Right lobe of liver (tissue), 6 donors: ENCODE measurements at places on chromosomes 7 and 10.

DNA sequence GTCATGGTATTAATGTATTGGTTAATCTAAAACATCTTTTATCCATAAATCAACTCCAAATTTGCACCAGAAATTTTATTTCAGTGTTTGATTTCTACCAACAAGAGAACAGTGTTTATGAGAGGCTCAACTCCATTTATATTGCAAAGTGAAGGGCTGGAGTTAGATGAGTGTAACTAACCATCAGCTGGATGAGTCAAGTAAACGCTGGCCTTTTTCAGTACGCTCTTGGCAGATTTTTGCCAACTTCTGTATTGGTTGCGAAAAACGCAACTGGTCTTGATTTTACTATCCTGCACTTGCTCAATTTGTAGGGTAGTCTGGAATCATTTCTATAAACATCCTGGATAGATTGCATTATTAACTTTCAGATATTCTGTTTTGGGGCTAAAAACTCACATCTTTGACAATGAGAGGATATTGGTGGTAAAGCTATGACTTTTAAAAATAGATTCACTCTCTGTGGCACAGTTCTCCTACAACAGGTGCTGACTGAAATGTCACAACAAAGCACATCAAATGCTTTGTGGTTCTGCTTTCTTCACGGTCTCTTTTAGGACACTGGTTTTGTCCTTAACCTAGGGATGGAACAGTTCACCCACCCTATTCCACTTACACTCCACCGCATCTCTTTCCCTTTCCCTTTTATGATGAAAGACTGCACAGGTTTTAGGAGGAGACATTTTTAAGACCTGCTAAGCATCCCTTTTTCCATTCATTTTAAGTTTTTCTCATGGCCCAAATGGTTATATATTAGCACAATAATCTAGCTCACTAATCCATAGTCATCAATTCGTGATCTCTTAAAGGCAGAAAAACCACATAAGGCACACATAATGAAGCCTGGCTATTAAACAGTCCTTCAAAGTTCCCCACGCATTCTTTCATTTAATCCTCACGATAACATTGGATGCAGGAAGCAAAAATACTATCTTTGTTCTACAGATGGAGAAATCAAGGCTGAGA lies 12.8 kb downstream of the CACNA2D1 start:
- no peak for DNase-seq

GRCh38 chr10:133132473-133133291 lies 27.3 kb upstream of the KNDC1 start:
- DNase-seq = peak; percentile 42

DNA sequence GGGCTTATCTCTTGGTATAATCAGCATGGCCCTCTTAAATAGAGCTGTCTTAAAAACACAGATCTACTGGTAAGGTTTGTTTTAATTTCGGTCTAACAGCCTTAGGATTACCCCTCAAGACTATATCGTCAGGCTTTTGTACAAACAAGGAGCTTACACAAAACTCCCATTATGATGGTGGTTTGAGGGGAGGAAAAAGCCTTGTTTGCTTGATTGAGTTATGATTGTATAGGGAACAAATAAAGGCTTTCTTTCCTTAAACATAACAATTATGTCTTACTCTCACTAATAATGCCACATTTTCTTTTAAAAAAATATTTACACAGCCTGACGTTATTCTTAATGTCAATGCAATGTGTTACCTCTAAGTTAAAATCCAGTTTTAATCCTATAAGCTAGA lies 188.8 kb upstream of the TCF7L2 start:
- DNase-seq = no peak

GRCh38 chr10:43221419-43222209 lies 45.3 kb downstream of the RASGEF1A start:
- peak; percentile 37 for DNase-seq

GRCh38 chr10:128289621-128290020 lies 163.4 kb upstream of the MKI67 start:
- no peak for DNase-seq

GRCh38 chr7:108097703-108098102 lies 32.5 kb downstream of the LAMB4 start:
- DNase-seq = no peak

DNA sequence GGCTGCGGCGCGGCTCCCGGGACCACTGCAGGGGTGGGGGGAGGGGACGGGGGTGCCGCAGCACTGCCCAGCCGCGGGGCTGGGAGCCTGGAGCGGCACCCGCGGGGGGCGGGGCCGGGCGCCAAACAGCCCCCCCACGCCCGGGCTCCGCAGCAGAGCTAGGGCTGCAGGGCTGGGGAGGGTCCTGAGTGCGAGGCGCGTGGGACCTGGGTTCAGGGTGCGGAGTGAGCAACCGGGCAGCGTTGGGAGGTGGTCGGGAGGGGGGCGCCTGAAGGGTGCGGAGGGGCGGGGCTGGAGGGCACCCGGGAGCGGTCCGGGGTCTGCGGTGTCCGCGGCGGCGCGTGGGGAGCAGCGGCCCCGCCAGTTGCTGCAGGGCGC lies 528 bp downstream of the CAMK2G start:
- DNase-seq = no peak

GRCh38 chr10:31103112-31103511 lies 71.4 kb upstream of the ZNF438 start:
- DNase-seq = no peak

DNA sequence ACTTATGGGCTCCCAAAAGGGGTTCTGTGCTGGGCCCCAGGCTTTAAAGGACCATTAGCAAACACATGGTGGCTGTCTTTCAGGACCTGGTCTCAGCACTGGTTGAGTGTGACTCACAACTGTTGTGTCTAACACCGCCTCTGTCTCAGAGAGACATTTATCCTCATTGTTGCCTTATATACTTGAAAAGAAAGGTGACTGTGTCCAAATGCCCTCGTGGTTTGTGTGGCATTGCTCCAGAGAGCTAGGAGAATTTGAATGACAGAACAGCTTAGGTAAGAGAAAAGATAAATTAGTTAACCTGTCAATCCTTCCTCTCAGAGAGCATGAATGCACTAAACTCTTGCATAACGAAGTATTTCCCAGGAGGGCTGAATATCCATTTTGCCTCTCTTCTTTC lies 14.5 kb upstream of the FAM13C start:
- DNase-seq = no peak

DNA sequence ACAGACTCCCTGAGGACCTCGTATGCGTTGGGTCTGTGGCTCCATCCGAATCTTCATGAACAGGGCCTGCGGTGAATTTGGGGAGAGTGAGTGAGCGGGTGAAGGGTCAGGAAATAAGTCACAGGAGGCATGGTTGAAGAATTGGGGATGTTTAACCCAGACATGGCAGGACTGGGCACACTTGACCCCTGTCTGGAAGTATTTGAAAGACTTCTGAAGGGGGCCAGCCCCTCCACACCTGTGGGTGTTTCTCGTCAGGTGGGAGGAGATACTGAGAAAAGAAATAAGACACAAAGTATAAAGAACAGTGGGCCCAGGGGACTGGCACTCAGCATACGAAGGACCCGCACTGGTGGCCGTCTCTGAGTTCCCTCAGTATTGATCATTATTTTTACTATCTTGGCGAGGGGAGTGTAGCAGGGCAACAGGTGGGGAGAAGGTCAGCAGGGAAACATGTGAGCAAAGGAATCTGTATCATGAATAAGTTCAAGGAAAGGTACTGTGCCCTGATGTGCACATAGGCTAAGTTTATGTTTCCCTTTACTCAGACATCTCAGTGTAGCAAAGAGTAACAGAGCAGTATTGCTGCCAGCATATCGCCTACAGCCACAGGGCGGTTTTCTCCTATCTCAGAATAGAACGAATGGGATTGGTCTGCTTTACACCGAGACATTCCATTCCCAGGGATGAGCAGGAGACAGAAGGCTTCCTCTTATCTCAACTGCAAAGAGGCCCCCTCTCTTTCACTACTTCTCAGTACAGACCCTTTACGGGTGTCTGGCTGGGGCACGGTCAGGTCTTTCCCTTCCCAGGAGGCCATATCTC lies 38.2 kb upstream of the PFKFB3 start:
- DNase-seq = no peak

DNA sequence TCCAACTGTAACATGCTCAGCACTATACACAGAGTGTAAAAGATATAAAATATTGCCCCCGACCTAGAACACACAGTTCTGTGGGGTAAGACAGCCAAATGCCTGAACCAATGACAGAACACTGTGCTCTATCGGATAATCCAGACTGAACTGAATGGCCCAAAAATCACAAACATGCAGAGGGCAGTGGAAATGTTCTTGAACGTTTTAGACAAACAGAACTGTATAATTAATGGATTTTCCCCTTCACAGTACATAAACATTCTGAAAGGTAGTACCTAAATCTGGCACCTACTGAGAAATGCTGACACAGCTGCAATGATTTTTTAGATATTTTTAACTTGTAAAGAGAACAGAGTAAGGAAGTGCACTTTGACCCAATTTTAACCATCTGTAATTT lies 33.4 kb downstream of the PARD3 start:
- no peak for DNase-seq

GRCh38 chr10:119131512-119132240 lies 27.8 kb downstream of the DENND10 start:
- DNase-seq = no peak

GRCh38 chr10:1708746-1709145 lies 28.6 kb downstream of the ADARB2 start:
- no peak for DNase-seq

- DNase-seq = no peak
These were observed 9.2 kb upstream of the SFRP5 start for GRCh38 chr10:97780841-97781617.

GRCh38 chr7:135257790-135258189 lies 24.2 kb downstream of the STRA8 start:
- DNase-seq = no peak

GRCh38 chr10:88401671-88402347 lies 181.3 kb downstream of the RNLS start:
- no peak for DNase-seq

- DNase-seq = no peak
These were observed 54.9 kb upstream of the NAMPT start for GRCh38 chr7:106339513-106340246.

DNA sequence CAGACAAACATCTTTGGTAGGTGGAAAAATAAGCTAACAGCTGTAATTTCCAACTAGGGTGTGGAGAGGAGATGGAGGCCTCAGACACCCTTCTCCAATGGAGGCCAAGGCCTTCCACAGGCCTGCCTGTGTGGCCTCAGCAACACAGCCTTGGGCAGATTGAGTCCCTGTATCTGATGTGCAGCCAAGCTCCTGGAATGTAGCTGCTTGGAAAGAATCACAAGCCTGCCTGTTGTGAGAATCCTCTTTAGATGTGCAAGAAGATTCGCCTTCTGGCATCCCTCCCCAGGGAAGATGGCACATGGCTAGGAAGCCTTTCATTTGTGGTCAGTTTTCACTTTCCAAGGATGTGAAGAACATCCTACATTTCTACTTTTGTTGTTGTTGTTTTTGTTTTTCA lies 684.0 kb downstream of the GRID1 start:
- no peak for DNase-seq

GRCh38 chr7:25727446-25727845 lies 424.6 kb upstream of the NFE2L3 start:
- no peak for DNase-seq

- no peak for DNase-seq
These were observed 214.2 kb downstream of the CCDC3 start for GRCh38 chr10:12787297-12787696.

DNA sequence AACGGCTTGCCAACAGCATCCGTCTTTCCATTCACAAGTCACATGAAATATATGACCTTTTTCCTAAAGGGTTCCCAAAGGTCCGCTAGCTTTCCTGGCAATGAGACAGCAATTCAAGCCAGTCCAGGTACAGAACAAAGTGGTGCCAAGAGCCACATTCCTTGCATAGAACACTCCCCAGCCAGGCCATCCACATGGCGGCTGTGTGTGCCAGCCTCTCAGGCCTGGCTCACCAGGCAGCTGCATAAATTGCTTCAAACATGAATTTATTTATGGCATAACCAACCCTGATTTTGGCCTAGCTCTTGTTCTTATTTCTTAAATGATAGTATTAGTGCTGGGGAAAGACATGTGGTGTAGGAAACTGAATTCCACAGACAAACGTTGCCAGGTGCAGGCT lies 63.7 kb upstream of the CREB5 start:
- DNase-seq = no peak

- no peak for DNase-seq
These were observed 188.7 kb upstream of the PPP1R3A start for GRCh38 chr7:114107522-114107921.

DNA sequence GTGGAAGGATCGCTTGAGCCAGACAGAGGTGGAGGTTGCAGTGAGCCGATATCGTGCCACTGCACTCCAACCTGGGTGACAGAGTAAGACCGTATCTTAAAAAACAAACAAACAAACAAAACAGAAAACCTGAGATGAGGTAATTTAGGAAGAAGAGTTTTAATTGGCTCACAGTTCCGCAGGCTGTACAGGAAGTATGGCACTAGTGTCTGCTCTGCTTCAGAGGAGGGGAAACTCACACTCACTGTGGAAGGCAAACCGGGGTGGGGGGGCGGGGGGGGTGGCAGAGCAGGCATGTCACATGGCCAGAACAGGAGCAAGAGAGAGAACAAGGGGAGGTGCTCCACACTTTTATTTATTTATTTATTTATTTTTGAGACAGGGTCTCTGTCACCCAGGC lies 5.1 kb downstream of the UBE2D4 start:
- no peak for DNase-seq
